ENCODE measurements at places on chromosomes 2 and 18.

DNA sequence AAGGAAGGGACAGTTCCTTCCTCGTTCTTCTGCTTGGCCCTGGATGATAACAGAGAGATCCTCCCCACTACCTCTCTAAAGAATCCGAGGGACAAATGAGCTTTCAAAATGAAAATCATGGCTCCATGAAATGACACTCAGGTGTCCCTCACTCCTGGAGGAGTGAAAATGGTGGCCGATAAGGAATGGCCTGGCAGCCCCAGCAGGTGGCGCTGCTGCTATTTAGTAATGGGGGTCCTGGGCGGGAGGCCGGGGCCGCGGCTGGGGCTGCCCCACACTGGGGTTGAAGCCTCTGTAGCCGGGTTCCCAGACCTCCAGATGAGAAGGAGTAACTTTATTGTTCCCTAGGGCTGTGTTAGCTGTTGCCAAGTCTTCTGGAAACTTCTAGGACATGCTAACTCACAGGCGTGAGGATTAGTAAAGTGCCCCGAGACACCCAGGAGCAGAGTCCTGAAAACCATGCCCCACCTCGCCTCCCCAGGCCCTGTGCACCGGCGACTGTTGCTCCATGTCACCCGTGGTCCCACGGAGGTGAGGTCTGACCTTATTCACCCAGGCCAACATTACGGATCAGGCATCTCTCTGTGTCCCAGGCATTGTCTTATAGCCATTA, 138.0 kb downstream of the CTIF start:
- DNase-seq, result peak; percentile 69

- no peak for DNase-seq
These were observed 95.9 kb upstream of the GRB14 start for GRCh38 chr2:164717000-164717803.

- DNase-seq, result no peak
These were observed 178.6 kb downstream of the MGAT5 start for GRCh38 chr2:134432435-134432883.

DNA sequence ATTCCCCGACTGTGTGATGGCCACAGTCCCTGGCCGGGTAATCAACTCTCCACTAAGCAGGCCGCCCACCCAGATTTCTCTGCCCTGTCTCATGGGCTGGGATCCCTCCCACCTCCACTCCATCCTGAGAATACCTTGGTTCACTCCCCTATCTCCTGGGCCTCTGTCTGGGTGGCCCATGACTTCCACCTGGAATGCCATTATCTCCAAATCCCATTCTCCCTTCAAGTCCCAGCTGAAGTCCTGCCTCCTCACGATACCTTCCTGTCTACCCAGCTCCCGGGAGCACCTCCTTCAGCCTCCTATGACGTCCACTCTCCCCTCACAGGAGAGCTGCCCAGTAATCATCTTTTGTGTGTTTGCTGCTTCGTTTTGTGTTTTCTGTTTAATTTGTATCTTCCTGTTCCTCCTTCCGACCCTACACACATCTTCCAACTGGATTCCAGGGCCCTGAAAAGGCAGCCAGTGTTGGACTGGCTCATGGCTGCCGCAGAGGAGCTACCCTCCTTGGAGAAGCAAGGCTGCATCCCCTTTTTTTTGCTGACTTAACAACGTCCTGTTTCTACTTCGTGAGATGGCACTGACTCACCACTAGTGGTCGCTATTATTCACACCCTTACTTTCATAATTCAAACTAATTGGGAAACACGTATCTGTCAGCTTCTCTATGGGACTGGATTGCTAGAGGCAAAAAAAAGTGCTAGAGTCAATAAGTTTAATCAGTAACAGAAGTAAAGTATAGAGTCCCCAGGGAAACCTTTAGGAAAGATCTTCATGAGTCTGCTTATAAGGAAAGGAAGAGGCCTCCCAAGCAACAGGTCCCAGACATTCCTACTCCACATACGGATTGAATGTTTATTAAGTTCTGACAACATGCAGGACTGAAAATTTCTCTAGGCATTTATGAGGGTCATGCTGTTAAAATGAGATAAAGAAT, 171.9 kb upstream of the GATA6 start:
- DNase-seq, result no peak

GRCh38 chr2:203951366-203951902, 14.9 kb downstream of the ICOS start:
- DNase-seq, result no peak

- DNase-seq, result no peak
These were observed 9.0 kb downstream of the HOXD8 start for GRCh38 chr2:176138526-176138922.

GRCh38 chr2:16722677-16723076, 57.0 kb upstream of the CYRIA start:
- no peak for DNase-seq

- DNase-seq, result no peak
These were observed at the start of gene CDKL4 for GRCh38 chr2:39243469-39244123. CDKL4 (minus strand) TSS chr2:39243970.

DNA sequence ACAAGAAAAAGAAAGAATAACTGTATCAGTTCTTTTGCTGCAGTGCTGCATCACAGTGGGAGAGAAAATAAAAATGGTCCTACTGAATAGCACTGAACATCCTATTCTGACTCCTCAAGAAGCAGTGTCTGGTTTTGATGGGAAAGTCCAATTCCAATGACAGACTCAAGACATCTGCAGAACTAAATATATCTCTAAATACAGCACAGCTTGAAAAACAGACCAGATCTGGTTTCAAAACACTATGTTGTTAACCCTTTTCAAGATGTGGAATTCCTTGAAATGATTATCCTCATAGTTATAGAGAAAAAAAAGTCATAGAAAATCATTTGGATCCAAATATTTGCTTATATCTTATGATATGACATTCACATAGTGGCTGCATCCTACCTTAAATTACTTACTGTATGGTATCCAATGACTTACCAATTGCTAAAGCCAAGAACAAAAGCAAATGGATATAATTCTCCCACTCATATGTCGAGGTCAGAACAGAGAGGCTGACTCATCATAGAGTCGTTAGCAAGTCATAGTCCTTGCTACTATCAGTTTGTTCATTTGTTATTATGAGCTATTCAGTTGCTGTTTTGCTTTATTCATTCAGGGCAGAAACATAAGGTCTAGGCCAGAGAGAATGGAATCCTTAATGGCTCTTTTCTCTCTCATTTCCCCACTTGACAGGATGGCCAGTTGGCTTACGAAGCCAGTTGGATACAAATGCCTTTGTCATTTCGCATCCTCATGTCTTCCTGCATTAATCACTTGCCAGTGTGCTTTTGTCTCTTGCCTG, 62.5 kb upstream of the ACVR2A start:
- no peak for DNase-seq

- no peak for DNase-seq
These were observed 113.8 kb downstream of the AGAP1 start for GRCh38 chr2:235607546-235608199.

- no peak for DNase-seq
These were observed 79.0 kb downstream of the ALPK2 start for GRCh38 chr18:58549814-58550339.

GRCh38 chr2:101617188-101617587, 80.3 kb upstream of the MAP4K4 start:
- no peak for DNase-seq

- no peak for DNase-seq
These were observed 25.3 kb downstream of the CRIM1 start for GRCh38 chr2:36380624-36381481.

- no peak for DNase-seq
These were observed 141.0 kb upstream of the RAB12 start for GRCh38 chr18:8468191-8468590.

DNA sequence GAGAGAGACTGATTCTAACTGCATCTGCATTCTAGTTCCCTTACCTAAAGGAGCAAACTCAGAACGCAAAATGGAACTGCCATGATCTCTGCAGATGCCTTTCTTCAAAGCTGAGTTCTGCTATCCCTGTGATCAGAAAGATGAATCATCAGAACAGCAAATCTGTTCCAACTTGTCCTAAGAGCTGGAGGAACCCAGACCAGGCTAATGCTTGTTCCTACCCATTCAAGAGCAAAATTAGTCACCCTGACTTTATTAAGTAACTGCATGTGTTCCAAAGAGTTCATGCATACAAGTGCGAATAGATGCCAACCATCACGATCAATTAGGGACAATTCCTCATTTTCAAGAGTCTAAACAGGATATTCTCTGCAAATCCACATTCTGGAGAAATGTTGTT, 46.5 kb downstream of the MBP start:
- DNase-seq, result no peak

DNA sequence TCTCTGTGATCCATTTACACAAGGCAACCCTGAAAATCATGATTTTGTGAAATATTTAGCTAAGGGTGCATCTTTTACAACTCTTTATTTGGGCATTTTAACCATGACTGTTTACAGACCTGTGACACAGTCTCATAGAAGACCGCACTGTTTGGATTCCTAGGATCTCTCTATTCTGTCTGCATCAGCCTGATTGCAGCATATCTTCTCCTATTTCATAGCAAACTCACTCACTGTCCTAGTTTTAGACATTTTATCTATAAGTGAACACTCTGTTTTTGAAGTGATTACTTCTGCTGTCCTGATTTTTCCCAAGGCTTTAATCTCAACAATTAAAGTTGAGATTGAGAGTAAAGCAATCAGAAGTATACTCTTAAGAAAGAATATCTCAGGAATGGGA, 56.2 kb downstream of the CAVIN2 start:
- DNase-seq, result no peak

GRCh38 chr2:28117104-28117596, 226.6 kb downstream of the BABAM2 start:
- no peak for DNase-seq

DNA sequence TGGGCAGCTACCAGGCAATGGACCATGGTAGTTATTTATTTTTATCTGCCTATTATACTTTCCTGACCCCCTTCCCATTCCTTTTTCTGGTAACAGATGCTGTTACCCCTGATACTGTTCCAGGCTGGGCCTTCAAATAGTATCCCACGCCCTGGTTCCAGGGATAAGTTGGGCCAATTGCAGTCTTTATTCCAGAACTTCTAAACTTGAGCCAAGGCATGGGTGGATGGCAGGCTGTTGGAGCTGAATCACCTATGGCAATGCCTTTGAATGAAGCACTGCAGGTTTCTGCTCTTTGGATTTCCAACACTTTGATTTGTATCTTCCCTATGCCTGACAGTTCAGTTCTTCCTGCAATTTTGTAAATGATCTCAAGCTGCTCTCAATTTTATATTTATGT, 99.2 kb upstream of the LHCGR start:
- DNase-seq, result no peak

DNA sequence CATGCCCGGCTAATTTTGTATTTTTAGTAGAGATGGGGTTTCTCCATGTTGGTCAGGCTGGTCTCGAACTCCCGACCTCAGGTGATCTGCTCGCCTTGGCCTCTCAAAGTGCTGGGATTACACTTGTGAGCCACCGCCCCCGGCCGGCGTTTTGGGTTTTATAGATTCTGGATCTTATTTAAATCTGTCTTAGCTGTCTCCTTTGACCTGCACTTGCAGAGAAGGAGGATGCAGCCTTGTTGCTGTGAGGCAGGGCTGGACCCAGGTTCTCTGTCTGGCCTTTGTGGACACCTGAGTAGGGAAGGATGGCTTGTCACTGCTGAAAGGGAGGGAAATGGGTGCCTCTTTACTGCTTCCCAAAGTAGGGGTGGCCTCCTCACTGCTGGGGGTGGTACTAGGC, 83.0 kb upstream of the HS6ST1 start:
- DNase-seq, result no peak

- DNase-seq, result no peak
These were observed 776.1 kb upstream of the RAB6C start for GRCh38 chr2:129203331-129203730.

DNA sequence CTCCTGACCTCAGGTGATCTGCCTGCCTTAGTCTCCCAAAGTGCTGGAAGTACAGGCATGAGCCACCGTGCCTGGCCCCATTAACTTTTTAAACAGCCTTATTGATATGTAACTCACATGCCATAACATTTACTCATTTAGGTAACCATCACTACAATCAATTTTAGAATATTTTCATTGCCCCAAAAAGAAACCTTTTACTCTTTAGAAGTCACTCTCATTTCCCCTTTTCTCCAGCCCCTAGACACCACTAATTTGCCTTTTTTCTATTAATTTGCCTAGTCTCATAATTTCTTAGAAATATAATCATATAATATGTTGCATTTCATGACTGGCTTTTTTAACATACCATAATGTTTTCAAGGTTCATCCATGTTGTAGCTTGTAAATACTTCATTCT, 57.2 kb upstream of the TACR1 start:
- DNase-seq, result no peak

GRCh38 chr2:196597531-196597930, 42.0 kb upstream of the CCDC150 start:
- DNase-seq, result no peak

DNA sequence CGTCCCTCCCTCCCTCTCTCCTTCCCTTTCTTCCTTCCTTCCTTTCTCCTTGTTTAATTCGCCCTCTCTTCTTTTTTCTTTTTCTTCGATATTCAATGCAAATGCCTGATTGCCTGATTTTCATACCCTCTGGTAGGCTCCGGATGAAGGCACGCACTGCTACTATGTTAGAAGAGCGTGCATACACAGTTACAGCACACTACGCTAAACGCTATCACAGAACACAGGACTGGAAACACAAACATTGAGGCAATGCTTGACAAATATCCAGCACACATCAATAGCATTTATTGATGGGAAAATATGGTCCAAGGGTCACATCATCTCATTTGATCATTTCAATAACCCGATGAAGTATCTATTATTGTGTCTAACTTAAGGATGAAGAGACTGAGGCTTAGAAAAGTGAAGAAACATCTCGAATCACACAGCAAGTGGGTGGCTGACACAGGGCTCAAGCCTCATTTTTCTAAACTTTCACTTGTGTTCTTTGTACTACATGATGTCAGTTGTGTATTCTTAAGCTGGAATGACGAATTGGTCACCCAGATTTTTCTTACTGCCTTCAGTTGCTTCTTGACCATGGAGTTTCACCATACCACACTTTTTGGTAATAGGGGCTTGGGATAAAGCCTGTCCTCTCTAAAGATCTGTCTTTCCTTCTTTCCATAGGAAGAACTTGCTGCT, 101.8 kb downstream of the TRIB2 start:
- DNase-seq, result no peak
